ENCODE measurements at places on chromosomes 11 and 22. TPM values are rescaled to one million over a fixed set of nuclear protein-coding genes. Genes with fewer than 3 reads are reported as not detected.

The ST14 gene
- not detected for total RNA-seq

The SCN3B gene
- total RNA-seq = 0.05 TPM

The TRPT1 gene
- total RNA-seq = 36.4 TPM

The APLP2 gene
- 25.1 TPM for total RNA-seq

The IGLL1 gene
- not detected for total RNA-seq

The TEX12 gene
- total RNA-seq = 0.51 TPM

The USP35 gene
- 14.3 TPM for total RNA-seq

The CD59 gene
- total RNA-seq = 80.6 TPM

The CDKN1C gene
- total RNA-seq = 0.96 TPM

The GATD1 gene
- total RNA-seq = 58.2 TPM

The OR6A2 gene
- not detected for total RNA-seq

The JAM3 gene
- 5.4 TPM for total RNA-seq

The TIGD3 gene
- total RNA-seq = 0.75 TPM

The OR51E1 gene
- total RNA-seq = not detected

The TECTA gene
- total RNA-seq = 0.20 TPM

The CHST1 gene
- total RNA-seq = not detected

The CTSD gene
- 171 TPM for total RNA-seq

The CRYBB3 gene
- total RNA-seq = not detected

The BTBD18 gene
- total RNA-seq = not detected

The TEX54 gene
- total RNA-seq = not detected

The SSTR3 gene
- total RNA-seq = 9.1 TPM

The SYCE3 gene
- total RNA-seq = not detected

The ABCG4 gene
- not detected for total RNA-seq

The RTN4RL2 gene
- 0.30 TPM for total RNA-seq

The ACR gene
- total RNA-seq = not detected

The GLYAT gene
- not detected for total RNA-seq

The PTGDR2 gene
- 0.70 TPM for total RNA-seq

The MIAT gene
- total RNA-seq = 72.7 TPM

The NCAM1 gene
- total RNA-seq = 0.20 TPM

The FOLH1 gene
- not detected for total RNA-seq

The TYR gene
- not detected for total RNA-seq

The PIK3IP1 gene
- total RNA-seq = 115 TPM

The VSIG2 gene
- total RNA-seq = 0.94 TPM

The TBX10 gene
- total RNA-seq = not detected

The RAB38 gene
- total RNA-seq = 0.91 TPM

All from activated naive CD4-positive, alpha-beta T cell treated with anti-CD3 and anti-CD28 coated beads, Interleukin-2, amount 10 ng/mL, durations not matched to agents 5 hours and 36 hours (primary cell).